ENCODE measurements at places on chromosomes 6 and 20.
A peak's percentile ranks its signal among the peaks of the same experiment; 100 is the strongest.

DNA sequence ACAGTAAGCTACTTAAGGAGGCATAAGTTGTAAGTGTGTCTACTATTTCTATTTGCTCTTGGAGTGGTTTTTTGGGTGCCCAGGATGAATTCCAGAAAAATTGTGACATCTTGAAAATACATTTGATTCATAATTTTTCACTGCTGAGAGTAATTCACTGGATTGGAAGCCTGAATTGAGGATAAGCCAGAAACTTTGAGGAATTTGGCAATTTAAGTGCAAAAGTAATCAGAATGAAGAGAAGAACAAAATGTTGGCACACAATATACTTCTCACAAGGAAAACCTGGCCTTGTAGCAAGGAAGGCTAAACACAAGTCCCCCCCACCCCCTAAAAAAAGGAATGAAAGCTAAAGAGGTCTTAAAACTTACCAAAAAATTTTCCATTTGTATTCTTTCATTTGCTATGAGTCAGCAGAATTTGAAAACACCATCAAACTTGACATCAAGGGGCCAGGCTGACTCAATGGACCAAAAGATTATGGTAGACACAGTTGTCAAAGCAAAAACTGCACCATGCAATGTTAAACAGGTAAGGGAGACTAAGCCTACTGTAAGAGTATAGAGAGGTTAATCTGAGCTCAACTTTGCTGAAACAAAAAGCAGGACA is 840.0 kb downstream of the FRK start:
- no peak for DNase-seq

GRCh38 chr6:149181304-149181703 is 136.2 kb upstream of the TAB2 start:
- DNase-seq, result no peak

DNA sequence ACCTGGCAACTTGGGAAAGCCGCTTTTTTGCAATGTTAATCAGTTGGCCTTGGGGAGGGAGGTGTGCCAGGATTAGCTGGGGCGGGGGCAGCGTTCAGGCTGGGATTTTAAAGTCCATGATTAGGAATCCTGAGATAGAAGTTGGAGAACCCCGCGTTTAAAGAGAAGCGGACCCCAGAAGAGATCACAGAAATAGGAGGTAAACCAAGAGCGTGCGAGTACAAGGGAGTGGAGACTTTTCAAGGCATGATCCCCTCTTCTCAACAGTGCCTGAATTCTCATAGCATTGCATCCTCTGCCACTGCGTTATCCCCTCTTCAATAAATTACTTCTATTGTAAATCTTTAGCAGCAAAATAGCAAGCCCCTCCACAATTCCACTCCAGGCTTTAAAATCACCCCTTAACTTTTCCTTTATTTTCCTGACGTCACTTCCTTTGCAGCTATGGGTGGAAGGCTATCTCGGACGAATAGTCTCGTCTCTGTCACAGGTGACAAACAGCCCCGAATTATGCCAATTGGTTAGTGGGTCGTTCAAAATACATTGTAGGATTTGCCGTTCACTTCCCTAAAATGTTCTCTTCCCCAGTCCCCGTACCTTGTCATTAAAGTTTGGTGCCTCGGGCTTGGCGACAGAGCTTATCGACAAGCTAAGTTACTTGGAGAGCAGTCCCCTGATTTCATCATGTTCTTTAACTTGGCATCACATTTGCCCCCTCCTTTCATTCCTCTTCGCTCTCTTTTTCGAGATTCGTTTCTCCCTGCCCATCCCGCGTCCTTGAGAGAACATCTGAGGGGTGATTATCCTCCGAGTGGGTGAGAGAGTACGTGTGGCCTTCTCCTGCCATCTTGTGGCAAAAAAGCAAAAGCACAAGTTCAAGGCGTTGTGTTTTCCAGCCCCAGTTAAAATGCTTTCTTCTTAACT is 17.1 kb downstream of the OR2B2 start:
- peak; percentile 78 for DNase-seq

DNA sequence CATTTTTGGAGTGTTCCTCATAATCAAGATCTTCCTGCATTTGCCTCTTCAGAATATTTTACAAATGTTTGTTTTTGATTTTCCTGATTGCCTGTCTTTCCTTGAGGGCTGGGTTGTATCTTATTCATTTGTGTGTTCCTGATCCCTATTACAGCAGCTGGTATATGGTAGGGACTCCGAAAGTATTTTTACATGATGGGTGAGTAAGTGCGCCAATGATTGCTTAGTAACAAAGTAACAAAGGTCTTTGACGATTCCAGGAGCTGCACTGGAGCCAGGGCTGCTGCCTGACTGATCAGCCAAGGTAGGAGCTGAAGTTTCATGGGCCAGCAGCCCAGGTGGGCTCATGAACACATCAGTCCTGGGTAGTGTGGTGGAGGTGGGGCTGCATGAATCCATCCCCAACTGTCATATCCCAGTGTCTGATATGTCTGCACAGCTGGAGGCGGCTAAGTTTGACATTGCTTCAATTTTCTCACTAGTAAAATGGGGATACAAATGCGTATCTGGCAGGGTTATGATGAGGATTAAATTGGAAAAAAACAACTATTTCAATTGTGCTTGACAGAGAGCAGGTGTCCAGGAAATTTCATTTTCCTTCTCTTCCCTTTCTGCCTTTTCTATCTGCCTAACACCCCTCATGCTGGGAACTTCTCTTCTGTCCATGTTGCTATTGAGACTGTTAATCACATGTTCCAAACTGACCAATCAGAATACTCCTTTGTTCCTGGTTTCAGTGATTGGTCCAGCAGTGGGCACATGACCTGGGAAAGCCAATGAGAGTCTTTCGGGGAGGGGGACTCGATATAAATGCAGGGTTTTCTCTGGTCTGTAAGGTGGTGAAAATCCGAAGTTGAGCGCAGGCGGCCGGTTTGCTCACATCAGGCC is 90.7 kb downstream of the CDH26 start:
- DNase-seq, result no peak

DNA sequence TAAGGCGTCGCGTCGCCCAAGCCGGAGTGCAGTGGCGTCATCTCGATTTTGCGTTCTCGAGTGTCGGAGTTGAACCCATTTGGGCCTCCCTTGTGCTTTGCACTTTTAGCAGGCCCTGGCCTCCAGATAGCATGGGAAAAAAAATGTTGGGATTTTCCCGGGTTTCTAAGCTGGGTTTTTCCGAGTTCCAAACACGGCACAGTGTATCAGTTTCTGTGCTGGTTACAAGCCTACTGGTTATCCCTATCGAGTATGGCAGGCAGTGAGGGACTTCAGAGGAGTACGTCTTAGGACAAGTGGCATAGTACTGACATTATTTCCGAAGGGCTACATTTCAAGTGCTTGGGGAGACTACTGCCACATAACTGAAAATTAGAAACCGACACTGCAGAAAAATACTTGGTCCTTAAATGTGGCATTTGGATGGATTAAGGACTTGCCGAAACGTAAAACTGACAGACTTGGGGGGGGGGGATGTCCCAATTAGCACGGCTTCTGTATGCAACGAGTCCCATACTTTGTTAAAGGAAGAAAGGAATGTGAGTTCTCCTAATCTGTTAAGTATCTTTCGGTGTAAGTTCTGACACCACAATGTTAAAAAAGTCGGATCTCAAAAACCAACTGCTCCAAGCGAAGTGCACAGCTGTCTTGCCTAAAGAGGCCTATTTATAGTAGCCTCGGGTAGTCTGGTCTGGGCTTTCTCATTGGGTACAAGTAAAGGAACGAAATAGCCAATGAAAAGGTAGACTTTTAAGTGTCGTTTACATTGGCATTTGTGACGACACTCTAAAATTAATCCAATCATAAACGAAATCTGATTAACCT is 70.2 kb downstream of the HFE start:
- peak; percentile 99 for DNase-seq

GRCh38 chr6:46323312-46323965 is 152.7 kb upstream of the ENPP5 start:
- DNase-seq, result no peak

DNA sequence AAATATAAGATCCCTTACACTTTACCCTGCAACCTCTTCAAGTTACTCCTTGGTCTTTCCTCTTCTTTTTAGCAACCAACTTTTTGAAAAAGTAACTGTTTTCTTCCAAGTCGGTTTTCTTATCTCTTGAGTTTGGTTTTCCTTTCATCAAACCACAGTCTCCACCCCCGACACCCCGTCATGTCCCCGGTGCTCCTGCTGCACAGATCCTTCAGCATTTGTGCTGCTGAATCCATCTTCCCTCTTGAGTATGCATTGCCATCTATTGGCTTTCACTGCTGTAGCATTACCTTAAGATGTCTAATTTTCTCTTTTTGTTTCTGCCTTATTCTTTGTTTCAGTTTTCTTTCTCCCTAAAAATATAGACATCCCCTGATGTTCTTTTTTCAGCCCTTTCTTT is 11.9 kb upstream of the TNFRSF21 start:
- DNase-seq, result no peak

- DNase-seq, result no peak
Measured at GRCh38 chr20:14334306-14334930, 3.0 kb downstream of the FLRT3 start.

- DNase-seq, result no peak
Measured at GRCh38 chr20:53079261-53079691, 107.1 kb downstream of the TSHZ2 start.

GRCh38 chr20:12318043-12318442 is 400.4 kb downstream of the BTBD3 start:
- no peak for DNase-seq

- DNase-seq, result no peak
Measured at GRCh38 chr6:79240509-79240908, 6.0 kb upstream of the HMGN3 start.

- DNase-seq, result no peak
Measured at GRCh38 chr6:136873748-136874147, 48.4 kb upstream of the SLC35D3 start.
